ENCODE measurements at places on chromosomes 1 and 21.

DNA sequence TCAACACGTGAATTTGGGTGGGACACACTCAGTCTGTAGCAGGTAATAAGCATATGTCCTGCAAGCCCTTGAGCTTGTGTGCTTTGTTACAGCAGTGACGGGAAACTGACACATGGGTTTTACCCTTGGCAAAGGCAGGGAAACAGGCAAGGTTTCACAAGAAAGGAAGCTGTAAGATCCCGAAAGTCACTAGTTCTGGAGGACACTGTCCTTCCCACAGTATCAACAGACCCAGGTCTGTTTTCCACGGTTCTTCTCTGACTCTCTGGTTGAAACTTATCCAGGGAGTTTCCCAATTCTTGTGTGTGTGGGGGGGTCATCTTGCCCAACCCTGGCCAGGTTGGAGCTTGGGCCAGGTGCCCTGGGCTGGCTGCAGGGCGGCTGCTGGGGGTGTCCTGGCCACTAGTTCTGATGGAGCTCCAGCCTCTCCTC, 29.3 kb upstream of the ZBTB21 start:
- DNase-seq, result no peak

DNA sequence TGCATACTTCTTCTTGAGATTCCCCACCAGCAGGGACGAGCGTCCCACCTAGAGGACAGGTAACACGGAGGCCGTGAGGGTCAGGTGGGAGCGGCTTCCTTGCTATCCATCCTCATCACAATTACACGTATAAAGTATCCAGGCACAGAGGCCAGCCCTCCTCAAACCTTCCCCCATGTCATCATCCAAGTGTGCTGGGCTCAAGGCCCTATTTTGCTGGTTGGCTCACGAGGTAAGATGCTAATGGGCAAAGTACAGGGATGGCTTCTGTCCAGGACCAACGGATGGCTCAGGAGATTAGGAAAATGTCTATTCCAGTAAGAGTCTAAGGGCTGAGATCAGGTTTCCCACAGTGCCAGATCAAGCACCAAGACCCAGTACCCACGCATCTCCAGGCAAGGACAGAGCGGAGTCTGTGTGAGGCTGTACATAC, 11.5 kb upstream of the A3GALT2 start:
- no peak for DNase-seq

DNA sequence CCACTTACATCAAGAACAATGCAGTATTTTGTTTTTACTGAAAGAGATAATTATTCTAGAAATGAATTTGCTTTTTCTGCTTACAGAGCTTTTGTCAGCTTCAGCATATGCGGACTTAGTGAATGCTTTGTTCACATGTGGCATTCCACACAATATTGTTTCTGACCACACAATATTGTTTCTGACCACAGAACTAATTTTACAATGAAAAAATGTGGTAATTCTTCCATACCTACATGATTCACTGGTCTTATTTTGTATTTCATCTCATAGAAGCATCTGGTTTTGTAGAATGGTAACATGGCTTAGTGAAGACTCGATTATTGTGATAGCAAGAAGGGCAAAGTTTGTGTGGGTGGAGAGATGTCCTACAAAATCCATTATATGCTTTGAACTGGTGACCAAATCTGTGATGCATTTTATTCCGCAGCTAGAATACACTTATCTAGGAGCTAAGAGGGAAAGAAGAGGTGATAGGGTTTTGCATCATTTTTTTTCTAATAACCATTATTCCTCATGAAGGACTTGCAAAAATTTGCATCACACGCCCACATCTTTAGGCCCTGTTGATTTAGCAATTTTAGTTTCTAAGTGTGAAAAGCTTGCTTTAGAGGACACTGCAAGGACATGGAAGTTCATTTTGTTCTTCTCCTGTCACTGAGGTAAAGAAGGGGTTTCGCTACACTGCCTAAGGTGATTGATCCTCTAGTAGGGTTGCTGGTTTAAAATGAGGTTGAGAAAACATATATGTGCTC, 75.3 kb downstream of the HLX start:
- no peak for DNase-seq

DNA sequence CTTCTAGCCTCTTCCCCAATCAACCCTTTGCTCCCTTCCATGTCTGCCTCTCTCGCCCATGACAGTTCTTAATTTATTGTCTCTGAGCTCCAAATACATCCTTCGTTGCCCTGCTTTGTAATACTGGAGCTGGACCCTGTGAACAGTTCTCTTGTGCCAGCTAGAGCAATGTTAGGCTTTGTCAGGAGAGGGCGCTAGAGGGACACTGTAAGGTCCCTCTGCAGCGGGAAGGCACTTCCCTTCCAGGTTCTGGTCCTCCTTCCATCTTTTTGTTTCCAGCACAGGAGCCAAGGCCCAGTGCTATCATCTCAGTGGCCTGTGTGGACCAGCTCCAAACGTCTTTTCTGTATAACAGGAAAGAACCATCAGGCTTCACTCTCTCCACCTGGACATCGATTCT, 95.9 kb downstream of the PTPRU start:
- DNase-seq, result no peak

DNA sequence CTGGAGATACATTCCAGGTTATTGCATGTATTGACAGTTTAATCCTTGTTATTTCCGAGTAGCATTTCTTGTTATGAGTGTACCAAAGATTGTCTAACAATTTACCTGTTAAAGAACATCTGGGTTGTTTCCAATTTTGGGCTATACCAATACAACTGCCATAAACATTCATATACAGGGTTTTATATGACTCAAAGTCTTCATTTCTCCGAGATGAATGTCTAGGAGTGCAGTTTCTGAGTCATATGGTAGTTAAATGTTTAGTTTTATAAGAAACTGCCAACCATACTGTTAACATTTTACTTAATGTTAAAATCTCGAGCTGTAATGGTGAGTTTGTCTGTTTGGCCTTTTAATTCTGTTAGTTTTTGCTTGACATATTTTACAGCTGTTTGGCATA, 10.0 kb downstream of the RAB4A start:
- no peak for DNase-seq

GRCh38 chr21:32415451-32416398, 3.2 kb downstream of the EVA1C start:
- no peak for DNase-seq

DNA sequence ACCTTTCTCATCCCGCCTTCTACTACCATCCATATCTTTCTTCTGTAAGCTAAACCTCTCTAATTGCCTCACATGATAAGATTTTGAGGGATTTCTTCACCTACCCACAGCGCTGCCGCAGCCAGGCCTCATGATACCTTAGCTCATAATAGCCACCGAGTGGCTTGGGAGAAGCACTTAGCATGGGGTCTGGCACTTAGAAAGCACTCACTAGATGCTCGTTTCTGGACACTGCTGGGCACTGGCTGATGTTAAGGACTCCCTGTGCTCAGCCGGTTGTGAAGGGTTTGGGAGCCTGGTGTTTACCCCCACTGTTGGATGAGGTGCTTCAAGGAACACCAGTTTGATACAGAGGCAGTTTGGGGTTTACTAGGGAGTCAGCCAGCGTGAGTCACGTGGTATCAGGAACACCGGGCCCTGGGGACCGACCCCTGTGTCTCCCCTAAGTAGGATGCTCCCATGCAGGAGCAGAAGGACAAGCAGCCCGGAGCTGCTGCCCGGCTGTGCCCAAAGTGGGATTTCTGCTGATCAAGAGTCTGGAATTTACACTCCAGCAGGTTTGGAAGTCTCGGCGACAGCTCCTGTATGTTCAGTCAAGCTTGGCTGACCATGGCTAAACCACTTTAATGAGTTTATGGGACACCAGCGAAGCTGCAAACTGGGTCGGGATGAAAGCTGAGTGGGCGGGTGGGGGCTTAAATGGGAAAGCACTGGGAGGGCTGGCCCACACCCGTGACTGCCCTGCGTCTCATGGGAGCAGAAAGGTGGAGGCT, 63.3 kb downstream of the GALNT2 start:
- DNase-seq, result no peak

DNA sequence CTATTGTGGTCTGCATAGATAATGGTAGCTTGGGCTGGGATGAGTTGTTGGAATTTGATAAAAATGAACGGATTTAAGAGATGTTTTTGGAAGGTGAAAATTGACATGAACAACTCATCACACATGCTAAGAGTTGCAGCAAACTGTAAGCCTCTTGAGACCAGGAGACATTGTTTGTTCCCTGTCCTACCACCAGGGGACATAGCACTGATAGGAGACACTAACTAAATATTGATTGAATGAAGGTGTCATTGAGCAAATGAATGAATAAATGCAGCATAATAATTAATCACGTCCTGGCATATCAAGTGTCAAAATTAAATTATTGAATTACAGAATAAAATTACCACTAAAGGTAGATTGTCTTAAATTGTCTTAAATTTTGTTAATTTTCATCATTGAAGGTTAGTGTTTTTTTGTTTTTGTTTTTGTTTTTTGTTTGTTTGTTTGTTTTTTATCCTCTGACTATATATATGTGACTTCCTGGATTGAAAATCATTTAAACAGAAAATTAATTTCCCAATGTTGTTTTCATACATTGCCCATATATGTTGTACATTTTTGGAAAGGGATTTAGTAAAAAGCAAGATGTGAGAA, 285.3 kb upstream of the C1orf105 start:
- no peak for DNase-seq

DNA sequence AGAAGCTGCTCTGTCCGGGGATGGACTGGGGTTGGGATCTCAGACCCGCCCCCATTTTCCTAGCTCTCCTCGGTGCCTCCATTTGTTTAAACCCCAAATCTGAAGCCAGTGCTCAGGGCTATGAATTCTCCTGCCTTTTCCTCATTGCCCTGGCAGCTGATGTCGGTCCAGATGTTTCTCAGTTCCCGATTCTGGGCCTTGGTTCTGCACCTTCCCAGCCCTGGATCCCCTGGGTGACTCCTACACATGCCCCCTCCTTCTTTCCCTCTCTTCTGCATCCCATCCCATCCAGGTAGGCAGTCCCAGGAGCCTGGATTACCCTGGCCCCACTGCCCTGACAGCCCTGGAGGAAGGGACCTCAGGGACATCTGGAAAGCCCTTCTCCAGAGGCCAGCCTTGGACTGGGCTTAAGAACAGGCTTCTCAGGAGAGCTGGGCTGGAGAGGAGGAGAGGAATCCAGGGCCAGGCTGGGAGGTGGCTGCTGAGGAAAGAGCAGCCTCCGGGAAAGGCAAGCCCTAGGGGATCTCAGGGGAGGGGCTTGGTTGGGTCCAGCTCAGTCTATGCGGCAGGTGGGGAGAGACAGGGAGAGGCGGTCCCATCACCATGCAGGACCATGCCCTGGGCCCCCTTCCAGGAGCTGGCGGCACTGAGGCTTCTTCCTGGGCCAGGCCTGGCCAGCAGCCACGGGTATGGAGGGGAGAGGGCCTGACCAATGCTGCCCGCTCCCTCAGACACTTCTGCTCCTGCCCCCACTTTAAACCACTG, 6.8 kb upstream of the EPS8L3 start:
- DNase-seq, result no peak

DNA sequence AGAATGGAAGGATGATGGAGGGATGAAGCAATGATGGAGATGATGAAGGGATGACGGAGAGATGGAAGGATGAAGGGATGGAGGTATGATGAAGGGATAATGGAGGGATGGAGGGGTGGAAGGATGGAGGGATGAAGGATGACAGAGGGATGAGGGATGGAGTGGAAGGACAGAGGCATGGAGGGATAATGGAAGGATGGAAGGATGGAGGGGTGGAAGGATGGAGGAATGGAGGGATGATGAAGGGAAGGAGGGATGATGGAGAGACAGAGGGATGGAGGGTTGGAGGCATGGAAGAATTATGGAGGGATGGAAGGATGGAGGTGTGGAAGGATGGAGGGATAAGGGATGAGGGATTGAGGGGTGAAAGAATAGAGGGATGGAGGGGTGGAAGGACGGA, 62.8 kb downstream of the KCNAB2 start:
- DNase-seq, result no peak

- no peak for DNase-seq
Observed at GRCh38 chr1:207130252-207131036, 26.4 kb downstream of the C4BPA start.

- peak; percentile 54 for DNase-seq
Observed at GRCh38 chr1:111596499-111596898, 23.1 kb upstream of the RAP1A start.

- no peak for DNase-seq
Observed at GRCh38 chr21:44052830-44053226, 40.7 kb downstream of the TRAPPC10 start.

DNA sequence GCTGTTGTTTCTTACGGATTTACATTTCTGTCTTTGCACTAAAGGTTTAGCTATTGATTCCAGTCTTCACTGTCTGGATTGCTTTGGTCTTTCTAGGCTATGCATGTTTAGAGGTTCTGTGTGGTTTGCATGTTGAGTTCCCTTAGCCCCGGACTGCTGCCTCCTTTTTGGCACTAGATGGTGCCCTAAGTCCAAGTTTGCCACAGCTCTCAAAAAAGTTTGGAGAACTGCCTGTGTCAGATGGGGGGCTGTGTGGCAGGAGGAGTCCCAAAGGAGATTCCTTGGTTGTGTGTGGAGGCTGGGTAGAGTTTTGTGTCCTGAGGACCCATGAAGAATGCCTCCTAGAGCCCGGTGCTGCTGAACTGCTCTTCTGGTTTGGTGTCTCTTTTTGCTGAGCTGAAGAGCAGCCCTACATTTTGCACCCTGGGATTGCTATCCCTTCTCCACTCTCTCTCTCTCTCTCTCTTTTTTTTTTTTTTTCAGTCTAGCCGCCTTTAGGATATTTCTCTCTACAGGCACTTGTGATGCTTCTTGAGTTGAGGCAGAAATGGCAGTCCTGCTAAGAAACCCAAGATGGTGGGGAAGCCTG, 74.4 kb downstream of the PTGS2 start:
- DNase-seq, result peak; percentile 19

DNA sequence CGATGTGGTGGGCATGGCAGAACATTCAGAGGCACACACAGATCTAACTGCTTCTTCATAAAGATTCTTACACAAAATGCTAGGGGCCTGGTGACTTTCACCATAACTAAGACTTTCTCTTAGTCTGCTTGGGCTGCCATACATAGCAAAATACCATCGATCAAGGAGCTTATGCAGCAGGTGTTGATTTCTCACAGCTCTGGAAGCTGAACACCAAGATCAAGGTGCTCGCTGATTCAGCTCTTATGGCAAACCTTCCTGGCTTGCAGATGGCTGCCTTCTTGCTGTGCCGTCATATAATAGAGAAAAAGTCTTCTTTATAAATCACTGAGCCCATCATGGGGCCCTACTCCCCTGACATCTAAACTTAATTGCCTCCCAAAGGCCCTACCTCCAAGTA, 487.3 kb downstream of the AJAP1 start:
- DNase-seq, result no peak

DNA sequence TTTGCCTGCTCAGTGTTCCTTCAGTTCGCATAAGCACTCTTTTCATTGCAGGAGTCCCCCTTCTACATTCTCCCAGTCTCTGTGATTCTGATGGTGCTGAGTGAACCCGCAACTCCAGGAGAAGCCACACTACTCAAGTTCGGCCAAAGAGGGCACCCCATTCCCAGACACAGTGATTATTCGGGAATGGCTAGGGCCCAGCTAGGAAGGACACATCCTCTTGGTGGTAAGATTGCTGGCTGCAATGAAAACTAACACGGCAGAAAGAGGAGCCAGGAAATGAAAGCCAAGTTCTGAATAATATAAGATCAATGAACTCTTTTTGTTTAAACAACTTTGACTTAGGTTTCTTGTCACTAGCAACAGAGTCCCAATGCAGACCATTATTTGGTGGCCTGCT, 14.9 kb downstream of the CREG1 start:
- no peak for DNase-seq

- no peak for DNase-seq
Observed at GRCh38 chr1:243496187-243496646, 240.4 kb downstream of the SDCCAG8 start.

Data from stimulated activated CD4-positive, alpha-beta T cell treated with anti-CD3 and anti-CD28 coated beads, Interleukin-2, amount 100 ng/mL, for 24 hours (primary cell).